SW 1271 (cell line): ENCODE measurements at places on chromosomes 16 and 17.

DNA sequence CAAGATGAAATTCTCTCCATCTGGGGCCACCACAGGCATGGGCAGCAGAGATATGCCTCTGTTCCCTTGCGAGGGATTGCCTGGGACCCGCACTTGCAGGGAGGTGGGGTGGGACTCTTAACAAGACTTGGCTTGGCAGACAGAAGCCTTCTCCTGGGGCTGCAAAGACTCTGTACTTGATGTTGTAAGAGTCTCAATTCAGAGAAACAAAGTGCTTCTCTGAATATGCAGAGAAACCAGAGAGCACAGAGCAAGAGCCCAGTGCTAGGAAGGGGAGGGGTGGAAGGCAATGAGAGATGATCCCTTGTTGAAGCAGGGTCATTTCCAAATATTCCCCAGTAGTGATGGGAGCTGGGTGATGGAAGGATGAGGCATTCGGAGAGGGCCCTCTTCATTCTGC is 2.2 kb downstream of the MMP28 start:
- no peak for DNase-seq

- DNase-seq: no peak
These were observed 21.6 kb upstream of the MED9 start for GRCh38 chr17:17455173-17455572.

GRCh38 chr16:5207001-5207523 is 109.5 kb upstream of the EEF2KMT start:
- no peak for DNase-seq

- no peak for DNase-seq
These were observed 8.7 kb upstream of the BEAN1 start for GRCh38 chr16:66418165-66418962.

GRCh38 chr17:3888343-3889171 is 4.3 kb downstream of the CAMKK1 start:
- no peak for DNase-seq

GRCh38 chr17:56313201-56313600 is 159.9 kb downstream of the ANKFN1 start:
- no peak for DNase-seq

- no peak for DNase-seq
These were observed 498 bp downstream of the LRRC37B start for GRCh38 chr17:32007463-32008298.

GRCh38 chr17:49692751-49693150 is 14.9 kb upstream of the SPOP start:
- DNase-seq: no peak

- no peak for DNase-seq
These were observed 11.7 kb upstream of the GFAP start for GRCh38 chr17:44926821-44927525.

GRCh38 chr17:3049705-3050295 is 13.6 kb downstream of the OR1D5 start:
- no peak for DNase-seq

DNA sequence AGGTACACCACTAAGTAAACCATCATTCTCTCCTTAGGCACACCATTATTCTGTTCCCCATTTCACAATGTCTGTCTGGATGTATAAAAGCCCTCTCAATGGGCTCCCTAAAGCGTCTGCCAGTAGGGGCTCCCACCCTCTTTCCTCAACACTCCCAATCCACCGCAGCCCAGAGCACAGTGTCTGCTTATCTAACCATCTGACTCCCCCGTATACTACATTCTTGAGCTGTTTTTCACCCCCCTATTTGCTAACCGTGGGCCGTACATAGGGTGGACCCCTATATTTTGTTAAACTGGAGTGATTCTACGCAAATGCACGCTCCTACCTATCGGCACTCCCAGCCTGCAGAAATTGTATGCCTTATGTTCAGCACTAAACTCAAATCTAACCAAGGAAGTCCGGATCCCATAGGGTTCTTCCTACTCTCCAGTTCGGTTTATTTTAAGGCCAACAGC is 685 bp upstream of the PSMD3 start:
- no peak for DNase-seq

DNA sequence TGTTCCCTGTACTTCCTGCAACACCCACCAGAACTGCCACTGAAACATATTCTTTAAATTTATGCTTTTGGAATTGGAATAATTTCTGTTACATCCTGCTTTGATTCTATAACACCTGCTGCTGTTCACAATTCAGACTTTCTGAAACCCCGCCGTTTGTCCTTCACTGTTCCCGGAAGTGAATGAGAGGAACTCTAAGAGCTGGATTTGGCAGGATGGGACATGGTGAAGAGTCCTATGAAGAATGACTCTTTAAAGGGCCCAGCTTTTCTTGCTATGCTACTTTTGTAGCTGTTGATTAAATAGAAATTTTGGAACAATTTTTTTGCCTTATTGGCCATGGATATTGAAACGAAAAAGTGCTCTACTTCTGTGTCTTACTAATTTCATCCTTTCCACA is 8.9 kb downstream of the AP2B1 start:
- no peak for DNase-seq

GRCh38 chr17:34656801-34657200 is 77.4 kb downstream of the TMEM132E start:
- DNase-seq: no peak

GRCh38 chr17:71117466-71117865 is 948.1 kb downstream of the KCNJ2 start:
- DNase-seq: no peak

DNA sequence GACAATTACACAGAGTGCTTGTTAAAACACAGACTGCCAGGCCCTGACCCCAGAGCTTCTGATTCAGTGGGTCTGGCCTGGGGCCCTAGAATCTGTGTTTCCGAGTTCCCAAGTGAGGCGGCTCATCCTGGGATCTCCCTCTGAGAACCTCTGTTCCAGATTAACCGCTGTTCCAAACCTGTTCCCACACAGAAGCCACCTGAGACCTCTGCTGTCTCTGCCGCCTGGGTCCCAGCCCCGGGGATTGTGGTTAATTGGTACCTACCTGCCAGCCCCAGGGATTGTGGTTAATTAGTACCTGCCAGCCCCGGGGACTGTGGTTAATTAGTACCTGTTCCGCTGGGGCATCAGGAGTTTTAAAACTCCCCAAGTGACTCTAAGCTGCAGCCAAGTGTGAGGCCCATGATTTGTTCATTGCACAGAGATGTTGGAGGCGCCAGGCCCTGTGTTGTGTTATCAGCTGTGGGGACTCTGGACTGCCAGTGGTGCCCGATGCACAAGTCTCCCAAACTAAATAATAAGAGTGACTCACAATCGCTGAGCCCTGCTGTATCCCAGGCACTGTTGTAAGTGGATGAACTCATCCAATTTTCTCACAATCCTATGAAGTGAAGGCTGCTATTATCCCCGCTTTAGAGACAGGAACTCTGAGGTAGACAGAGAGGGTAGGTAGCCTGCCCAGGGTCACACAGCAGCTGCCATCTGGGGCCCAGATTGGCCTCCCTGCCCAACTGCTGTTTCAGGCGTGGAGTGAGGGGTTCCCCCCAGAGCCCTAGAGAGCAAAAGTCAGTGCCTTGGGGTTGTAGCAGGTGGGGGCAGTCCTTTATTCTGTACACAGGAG is 219.7 kb downstream of the IRF8 start:
- no peak for DNase-seq

DNA sequence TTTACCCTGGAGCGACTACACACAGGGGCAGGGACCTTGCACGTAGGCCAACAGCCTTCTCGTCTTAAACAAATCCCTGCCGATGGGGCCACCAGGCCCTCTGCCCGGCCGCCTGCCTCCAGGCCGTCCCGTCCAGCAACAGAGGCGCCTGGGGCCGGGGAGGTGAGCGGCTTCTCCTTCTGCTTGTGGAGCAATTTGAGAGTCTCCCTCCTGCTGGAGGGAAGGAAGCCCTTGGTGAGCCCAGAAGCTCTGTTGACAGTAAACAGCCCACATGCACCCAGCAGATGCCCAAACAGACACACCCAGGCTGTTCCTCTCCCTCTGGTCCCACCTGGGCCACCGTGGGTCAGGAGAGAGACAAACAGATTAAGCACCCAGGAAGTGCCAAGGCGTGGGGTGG is 8.1 kb downstream of the SLC43A2 start:
- no peak for DNase-seq

- no peak for DNase-seq
These were observed 150.6 kb downstream of the MSI2 start for GRCh38 chr17:57406981-57407286.

- DNase-seq: no peak
These were observed 4.4 kb upstream of the CALB2 start for GRCh38 chr16:71354156-71354555.

DNA sequence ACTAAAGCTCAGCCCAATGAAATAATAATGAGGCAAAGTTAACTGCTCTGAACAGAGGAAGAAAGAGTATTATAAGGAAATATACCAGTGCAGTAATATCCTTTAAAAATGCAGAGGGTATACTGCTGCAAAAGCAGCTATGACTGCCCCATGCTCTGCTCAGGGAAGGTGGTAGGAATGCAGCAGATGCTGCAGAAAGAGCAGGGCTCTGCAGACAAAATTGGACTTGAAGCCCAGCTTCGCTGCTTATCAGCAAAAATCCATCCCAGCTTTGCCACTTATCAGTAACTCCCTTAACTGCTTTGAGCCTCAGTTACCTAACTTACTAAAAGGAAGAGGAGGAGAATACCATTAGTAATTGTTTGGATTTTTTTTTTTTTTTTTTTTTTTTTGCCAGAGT is 533.8 kb upstream of the CDH5 start:
- DNase-seq: no peak

GRCh38 chr17:79792984-79793923 is 3.6 kb downstream of the CBX8 start:
- DNase-seq: no peak

- no peak for DNase-seq
These were observed 1.5 kb upstream of the CPNE7 start for GRCh38 chr16:89573826-89574680.

DNA sequence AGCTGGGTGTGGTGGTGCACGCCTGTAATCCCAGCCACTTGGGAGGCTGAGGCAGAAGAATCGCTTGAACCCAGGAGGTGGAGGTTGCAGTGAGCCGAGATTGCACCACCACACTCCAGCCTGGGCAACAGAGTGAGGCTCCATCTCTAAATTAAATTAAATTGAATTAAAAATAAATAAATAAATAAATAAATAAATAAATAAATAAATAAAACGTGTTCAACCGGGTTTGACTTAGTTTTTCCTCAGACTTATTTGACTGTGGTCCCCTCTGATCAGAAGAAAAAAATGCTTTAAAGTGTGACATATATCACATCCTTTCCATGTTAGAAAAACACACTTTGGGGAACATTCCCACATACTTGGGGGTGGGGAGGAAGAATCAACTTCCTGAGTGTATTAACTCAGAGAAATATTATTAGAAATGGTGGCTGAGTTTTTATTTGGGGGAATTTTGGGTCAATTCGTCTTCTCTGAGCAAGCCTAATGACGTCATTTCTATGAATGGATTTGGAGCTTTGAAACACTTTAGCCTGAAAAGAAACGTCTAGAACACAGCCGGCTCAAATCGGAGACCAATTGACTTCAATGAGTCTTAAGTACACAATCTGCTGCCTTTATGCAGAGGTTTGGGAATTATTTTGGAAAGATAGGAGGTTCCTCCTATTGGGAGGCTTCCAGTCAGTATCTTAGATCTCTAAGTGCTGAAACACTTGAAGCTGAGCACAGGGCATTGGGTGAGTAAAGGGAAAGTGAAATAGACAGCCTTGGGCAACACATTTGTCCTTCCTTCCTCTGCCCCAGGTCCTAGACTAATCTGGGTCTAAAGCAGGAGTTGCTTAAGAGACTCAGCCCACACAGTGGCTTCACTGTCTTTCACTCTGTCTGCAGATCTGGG is 132.6 kb downstream of the PITPNC1 start:
- DNase-seq: peak; percentile 13

DNA sequence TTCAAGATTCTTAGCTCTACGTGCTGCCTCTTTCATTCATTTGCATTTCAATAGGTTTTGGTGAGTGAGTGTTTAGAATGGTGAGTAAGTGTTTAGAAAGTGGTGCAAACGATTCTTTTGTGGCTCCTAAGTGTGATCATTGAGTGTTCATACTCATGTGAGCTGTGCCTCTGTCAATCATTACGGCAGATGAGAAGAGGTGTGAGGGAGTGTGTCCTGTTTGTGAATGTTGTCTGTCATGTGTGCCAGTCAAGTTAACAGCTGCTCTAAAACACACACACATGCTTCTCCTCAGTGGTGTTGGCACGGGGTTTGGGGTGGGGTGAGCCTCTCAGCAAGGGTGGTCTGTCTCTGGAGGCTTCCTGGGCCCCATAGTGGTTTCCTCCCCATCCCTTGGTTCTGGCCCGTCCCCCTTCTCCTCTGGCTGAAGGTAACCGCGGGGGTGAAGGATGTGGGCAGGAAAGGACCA is 11.4 kb downstream of the MYL4 start:
- no peak for DNase-seq

- DNase-seq: no peak
These were observed 1795.9 kb downstream of the TP53TG3F start for GRCh38 chr16:35255186-35255803.

DNA sequence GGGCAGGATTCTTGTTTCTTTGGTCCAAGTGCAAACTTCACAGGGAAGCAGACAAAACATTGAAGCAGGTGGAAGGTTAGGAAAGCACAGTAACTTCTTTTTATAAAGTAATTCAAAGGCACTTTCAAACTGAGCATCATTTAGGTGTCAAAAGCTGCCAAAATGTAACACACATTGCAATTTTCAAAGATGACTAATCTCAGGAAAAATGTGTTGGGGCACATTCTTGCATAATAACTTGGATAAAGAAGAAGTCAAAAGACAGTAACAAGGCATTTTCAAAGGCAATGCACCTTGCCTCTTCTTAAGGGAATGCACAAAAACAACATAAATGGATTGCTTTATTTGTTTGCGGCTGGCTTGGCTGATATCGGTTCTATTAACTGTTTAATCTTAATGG is 3.6 kb downstream of the KCNJ2 start:
- DNase-seq: no peak

- DNase-seq: no peak
These were observed 4.2 kb downstream of the MSI2 start for GRCh38 chr17:57260325-57261083.

GRCh38 chr17:17873450-17873991 is 36.7 kb upstream of the SREBF1 start:
- DNase-seq: no peak

GRCh38 chr17:33175562-33175961 is 117.5 kb downstream of the ASIC2 start:
- no peak for DNase-seq

- no peak for DNase-seq
These were observed 36.1 kb downstream of the WNT3 start for GRCh38 chr17:46782250-46782953.

DNA sequence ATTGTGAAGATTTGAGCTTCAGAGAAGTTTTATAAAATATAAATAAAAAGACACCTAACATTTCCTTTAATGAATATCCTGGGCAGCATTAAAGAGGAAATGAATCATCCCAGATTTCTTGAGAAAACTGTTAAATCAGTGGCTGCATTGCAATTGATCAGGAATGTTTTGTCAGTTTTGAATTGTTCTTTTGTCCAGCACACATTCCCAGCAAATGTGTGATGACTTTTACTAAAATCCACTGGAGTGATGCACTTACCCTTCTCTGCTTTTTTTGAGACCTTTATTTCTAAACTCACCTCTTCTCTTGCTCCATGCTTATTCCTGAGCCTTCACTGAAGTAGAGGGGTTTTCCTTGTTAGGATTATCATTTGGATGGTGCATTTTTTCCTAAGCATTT is 1307.2 kb downstream of the CDH8 start:
- DNase-seq: no peak
